ENCODE measurements at places on chromosomes 5 and 9.
A peak's percentile ranks its signal among the peaks of the same experiment; 100 is the strongest.

GRCh38 chr9:84773022-84773421 lies 103.5 kb downstream of the NTRK2 start:
- DNase-seq, result no peak

- DNase-seq, result no peak
These were observed 346 bp downstream of the ATOX1 start for GRCh38 chr5:151758141-151758429.

- no peak for DNase-seq
These were observed 164.4 kb upstream of the FOXD4L5 start for GRCh38 chr9:65449423-65449822.

GRCh38 chr5:150788977-150789376 lies 10.4 kb downstream of the SMIM3 start:
- no peak for DNase-seq

GRCh38 chr9:134353539-134353938 lies 27.3 kb downstream of the RXRA start:
- DNase-seq, result no peak

DNA sequence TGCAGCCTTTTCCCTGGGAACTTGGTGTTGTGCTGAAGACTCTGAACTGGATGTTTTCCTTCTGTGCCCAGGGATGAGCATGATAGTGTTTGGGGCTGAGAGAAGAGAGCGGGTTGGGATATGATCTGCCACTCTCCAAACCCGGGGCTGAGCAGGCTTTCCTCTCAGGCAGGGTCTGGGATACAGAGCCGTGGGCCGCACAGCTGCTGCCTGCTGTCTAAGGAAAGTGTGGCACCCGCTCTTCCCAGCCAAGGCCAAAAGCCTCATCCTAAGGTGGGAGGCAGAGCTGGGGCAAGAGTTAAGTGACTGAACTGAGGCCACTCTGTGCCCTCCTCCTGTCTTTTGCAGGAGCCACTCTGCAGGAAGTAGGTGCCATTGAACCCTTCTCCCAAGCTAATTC lies 83.6 kb upstream of the PITX1 start:
- no peak for DNase-seq

GRCh38 chr5:115379622-115380344 lies 83.3 kb upstream of the CCDC112 start:
- peak; percentile 16 for DNase-seq

- no peak for DNase-seq
These were observed 10.3 kb downstream of the SMC2 start for GRCh38 chr9:104104360-104104759.

DNA sequence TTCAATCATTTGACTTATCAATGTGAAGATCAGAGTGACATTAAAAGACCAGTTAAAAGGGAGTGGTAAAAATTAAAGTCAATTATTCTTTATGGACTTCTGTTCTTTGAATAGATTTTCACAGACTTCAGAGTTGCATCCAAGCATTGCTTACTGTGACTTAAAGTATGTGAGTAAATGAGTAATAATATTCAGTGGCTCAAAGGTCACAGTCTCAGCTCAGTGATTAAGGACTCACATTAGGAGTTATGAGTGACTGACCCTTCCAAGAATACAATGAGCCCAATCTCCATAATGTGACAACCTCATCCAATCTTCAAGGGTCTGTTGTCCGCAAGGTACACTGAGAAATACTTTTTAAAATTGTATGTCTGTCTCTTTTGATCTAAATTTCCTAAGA lies 811.2 kb downstream of the BRINP1 start:
- DNase-seq, result no peak

DNA sequence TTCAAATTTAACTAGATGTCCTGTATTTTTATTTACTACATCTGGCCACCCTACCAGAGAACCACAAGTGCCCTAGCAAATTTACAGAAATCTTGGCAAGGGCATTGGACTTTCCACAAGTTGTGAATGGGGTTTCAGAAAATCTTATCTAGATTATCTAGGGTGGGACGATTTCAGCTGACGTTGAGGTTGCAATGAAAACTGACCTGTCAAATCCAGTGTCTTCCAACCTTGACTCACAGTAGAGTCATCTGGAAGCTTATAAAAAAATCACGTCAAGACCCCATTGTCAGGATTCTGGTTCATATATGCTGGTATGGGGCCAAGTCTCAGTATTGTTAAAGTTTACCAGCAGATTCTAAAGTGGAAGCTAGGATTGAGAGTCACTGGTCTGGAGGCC lies 109.6 kb upstream of the ACTBL2 start:
- no peak for DNase-seq

- no peak for DNase-seq
These were observed 25.3 kb upstream of the TLR4 start for GRCh38 chr9:117678871-117679270.

- DNase-seq, result no peak
These were observed 47.3 kb downstream of the PWWP2A start for GRCh38 chr5:160071916-160072315.

DNA sequence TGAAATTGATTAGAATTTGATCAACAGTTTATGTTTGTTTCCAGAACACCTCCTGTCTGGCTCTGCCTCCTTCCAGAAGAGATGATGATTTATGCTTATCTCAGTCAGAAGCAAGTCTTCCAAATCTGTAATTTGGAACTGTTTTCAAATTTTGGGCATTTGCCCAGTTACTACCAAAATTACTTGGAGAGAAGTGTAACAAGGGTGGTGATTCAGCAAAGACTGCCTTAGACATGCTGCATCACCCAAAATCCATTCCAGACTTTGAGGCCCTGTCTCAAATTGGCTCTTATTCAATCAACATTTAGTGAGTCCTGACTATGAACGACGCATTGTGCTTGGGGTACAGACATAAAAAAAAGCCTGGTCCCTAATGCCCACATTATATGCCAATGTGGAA lies 89.4 kb downstream of the SH3TC2 start:
- DNase-seq, result no peak

DNA sequence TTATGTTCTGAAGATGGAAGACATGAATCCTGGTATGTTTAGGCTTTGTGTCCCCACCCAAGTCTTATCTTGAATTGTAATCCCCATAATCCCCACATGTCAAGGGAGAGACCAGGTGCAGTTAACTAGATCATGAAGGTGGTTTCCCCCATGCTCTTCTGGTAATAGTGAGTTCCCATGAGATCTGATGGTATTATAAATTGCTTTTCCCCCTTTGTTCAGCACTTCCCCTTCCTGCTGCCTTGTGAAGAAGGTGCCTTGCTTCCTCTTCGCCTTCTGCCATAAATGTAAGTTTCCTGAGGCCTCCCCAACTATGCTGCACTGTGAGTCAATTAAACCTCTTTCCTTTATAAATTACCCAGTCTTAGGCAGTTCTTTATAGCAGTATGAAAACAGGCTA lies 229.0 kb downstream of the ARL15 start:
- no peak for DNase-seq

DNA sequence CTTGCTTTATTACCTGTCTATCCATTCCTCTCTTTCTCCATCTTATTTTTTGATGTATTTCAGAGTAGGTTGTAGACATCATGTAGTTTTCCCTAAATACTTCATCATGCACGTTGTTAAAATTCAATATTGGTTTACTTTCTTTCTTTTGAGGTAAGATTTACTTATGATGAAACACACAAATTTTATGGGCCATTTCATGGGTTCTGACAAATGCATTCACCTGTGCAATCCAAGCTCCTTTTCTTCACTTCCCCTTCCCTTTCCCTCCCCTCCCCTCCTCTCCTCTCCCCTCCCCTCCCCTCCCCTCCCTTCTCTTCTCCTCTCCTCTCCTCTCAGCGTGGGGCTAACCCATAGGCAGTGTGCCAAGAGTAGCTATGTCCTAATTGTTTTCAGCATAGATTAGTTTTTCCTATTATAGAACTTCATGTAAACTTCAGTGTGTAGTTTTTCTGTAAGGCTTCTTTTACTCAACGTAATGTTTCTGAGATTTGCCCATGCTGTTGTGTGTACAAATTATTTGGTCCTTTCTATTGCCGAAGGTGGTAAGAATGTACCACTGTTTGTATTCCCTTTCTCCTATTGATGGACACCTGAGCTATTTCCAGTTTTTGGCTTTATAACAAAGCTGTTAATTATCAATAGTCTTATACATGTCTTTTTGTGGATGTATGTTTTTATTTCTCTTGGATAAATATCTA lies 92.9 kb upstream of the CLINT1 start:
- no peak for DNase-seq

- no peak for DNase-seq
These were observed 1.8 kb downstream of the TRIM32 start for GRCh38 chr9:116688806-116689485.

DNA sequence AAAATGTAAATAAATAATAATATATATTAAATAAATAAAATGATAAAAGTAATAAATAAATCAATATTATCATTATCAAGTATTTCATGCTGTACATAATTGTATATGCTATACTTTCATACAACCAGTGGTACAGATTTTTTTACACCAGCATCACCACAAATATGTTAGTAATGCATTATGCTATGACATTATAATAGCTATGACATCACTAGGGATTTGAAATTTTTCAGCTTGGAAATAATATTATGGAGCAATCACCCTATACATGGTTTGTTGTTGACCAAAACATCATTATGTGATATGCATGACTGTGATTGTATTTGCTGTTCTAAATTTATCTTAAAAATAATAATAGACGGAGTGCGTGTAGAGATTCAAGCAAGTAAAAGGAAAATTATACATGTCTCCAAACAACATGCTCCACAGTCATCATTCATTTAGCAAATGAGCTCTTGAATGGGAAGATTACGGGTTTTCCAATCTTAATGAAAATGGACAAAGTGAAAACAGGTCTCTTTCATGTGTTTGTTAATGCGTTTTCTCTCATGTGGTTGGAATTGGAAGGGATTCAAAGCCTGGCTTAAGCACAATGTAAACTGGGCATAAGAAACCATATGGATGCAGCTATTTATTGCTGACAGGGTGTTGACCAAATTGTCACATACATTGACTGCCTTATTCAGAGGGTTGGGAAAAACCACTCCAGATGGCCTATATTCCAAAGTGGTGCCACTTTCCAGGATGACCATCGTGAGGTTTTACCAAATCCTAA lies 643.0 kb upstream of the RGMB start:
- DNase-seq, result no peak

GRCh38 chr9:90085633-90086032 lies 480.8 kb downstream of the GADD45G start:
- DNase-seq, result no peak

DNA sequence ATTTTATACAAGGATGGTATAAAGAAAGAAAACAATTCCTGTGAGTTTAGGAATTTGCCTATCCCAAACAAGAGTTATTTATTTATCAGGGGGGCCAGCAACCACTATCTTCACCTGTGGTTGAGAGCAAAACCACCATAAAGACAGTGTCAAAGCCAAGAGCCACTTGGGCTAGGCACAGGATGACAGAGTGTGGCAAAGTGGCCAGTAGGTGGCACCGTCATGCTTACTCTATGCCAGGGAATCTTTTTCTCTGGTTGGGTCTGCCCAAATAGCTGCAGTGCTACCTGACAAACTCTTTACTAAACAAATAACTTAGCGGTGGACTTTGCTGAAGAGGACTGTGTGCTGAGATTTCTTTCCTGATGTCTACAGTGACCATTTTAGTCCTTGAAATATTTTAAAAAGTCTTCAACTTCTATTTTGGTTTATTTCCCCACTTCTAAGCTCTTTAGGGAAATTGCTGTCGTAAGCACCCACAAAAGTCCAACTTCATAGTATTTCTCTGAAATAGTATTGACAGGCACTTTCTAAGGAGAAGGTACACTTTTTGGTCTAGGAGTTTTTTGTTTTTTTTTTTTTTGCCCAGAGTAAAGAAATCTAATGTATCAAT lies 285.0 kb downstream of the RFX3 start:
- peak; percentile 84 for DNase-seq

GRCh38 chr5:96476654-96477053 lies 43.6 kb upstream of the PCSK1 start:
- no peak for DNase-seq

- no peak for DNase-seq
These were observed 56.8 kb downstream of the TRIO start for GRCh38 chr5:14199902-14200301.

DNA sequence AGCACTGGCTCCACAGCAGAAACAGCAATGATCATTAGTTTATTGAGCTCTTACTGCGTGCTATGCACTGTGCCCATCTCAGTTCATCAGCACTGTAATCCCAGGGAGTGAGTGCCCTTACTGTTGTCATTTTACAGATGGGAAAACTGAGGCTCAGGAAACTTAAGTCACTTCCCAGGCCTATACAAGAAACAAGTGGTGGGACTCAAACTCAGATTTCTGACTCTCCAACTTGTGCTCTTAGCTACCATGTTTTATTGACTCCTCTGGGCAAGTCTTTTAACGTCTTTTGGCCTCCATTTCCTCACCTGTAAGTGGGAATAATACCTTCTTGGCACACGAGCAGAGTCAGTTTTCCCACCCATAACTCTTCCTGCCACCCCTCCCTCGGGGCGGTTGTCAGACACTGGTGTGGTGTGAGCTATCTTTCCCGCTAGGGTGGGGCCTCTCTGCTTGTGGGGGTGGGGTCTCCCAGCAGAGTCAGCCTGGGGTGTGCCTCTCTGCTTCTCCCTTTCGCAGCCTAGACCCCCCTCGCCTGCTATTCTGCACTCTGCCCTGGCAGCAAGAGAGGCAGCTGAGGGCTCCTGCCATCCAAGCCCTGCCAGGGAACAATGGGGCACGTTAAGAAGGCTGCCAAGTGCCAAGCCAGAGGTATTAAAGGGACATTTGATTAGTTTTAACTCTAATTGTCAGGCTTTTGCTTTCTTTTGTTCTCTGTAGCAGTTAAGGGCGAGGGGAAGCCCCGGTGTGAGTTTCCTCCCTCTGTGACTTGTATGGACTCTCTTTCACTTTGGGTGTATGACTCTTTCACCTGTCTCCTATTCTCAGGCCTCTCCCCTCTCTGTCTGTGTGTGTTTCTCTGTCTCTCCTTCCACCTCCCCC lies 12.1 kb downstream of the GALNT10 start:
- DNase-seq, result peak; percentile 79

GRCh38 chr9:68851657-68852056 lies 146.6 kb downstream of the PIP5K1B start:
- no peak for DNase-seq

- DNase-seq, result no peak
These were observed 528.2 kb upstream of the DAP start for GRCh38 chr5:11289208-11289607.

- no peak for DNase-seq
These were observed 505.8 kb downstream of the EBF1 start for GRCh38 chr5:158593925-158594324.

- DNase-seq, result peak; percentile 65
These were observed at the start of gene GPSM1 for GRCh38 chr9:136327304-136327974. Gene GPSM1, plus strand, starts transcription at chr9:136327539. Its CDS starts 157 bp downstream, at chr9:136327696.

- DNase-seq, result no peak
These were observed 198.7 kb upstream of the HAPLN1 start for GRCh38 chr5:83919071-83920041.

GRCh38 chr5:74109344-74109743 lies 483.3 kb downstream of the ARHGEF28 start:
- no peak for DNase-seq

GRCh38 chr5:41161271-41161670 lies 52.1 kb downstream of the C6 start:
- no peak for DNase-seq

DNA sequence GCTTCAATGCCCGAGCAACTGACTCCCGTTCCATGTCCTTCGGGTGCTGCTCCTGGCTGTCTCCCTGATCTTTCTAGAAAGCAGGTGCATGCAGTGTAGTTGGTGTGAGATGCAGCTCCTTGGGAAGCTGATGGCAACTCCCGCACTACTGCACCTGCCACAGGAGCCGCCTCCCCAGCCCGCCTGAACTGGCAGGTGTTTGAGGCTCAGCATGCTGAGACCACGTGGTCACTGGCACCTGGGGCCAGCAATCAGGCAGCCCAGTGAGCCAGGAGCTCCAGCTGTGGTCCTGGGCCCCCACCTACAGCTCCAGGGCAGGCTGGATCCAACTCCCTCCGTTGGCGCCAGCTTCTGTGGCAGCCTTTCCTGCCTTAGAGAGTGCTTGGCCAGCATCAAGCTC lies 111.5 kb downstream of the ICE1 start:
- DNase-seq, result no peak

Measured in activated CD4-positive, alpha-beta T cell treated with anti-CD3 and anti-CD28 coated beads for 36 hours (primary cell).